ENCODE measurements at places on chromosomes 2 and 18.

DNA sequence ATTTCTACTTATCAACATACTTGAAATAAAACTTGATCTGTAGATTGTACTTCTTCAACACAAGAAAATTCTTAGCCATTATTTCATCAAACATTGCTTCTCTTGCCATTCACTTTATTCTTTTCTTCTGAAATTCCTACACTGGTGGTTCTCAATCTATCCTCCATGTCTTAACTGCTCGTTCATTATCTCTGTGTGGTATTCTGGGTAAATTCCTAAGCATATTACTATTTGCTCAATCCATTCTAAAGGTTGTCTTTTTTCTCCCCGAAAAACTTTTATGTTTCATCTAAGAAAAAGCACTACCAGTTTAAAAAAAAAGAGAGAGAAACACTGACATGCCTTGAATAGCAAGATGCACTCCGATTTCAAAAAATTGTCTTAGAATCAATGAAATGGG lies 18.0 kb downstream of the SP3 start:
- DNase-seq: no peak

DNA sequence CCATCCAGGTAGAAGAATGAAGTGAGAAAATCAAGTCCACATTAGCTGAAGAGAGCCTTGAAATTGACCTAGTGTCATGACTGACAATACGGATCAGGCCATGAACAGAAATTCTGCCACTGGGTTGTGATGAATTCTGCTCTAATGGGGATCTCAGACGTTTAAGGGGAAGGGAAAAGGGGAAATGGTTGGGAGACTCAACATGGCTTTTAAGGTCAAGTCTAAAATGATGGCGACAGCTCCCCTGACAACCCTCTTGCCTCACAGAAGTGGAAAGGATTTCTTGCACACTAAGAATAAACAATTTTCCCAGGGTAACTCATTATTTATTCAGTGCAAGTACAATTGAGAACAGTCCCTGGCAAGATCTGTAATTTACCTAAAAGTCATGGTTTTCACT lies 302.5 kb upstream of the ACVR2A start:
- no peak for DNase-seq

DNA sequence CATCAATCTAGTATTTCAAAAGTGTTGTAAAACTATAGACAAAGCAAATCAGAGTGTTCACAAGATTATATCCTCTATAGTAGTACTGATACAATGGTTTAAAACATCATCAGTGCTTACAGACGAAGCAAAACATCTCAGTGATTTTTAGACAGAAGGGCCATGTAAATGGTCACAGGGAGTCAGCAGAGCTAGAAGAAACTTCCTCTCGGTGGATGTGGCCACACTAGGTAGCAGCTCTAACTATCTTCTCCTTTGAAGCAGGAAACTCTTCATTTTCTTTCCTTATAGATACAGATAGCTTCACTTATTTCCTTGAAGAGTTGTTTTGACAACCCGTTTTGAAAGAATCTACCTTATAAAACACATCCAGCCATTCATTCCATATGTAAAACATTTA lies 80.4 kb upstream of the CD226 start:
- DNase-seq: no peak

- no peak for DNase-seq
These were observed 428.2 kb upstream of the KCNH7 start for GRCh38 chr2:163266772-163267171.

GRCh38 chr2:11342551-11343367 lies 1.7 kb downstream of the ROCK2 start:
- no peak for DNase-seq

- DNase-seq: no peak
These were observed 17.2 kb downstream of the KCTD18 start for GRCh38 chr2:200492656-200493055.

- no peak for DNase-seq
These were observed 594 bp upstream of the NGEF start for GRCh38 chr2:233013650-233014049.

DNA sequence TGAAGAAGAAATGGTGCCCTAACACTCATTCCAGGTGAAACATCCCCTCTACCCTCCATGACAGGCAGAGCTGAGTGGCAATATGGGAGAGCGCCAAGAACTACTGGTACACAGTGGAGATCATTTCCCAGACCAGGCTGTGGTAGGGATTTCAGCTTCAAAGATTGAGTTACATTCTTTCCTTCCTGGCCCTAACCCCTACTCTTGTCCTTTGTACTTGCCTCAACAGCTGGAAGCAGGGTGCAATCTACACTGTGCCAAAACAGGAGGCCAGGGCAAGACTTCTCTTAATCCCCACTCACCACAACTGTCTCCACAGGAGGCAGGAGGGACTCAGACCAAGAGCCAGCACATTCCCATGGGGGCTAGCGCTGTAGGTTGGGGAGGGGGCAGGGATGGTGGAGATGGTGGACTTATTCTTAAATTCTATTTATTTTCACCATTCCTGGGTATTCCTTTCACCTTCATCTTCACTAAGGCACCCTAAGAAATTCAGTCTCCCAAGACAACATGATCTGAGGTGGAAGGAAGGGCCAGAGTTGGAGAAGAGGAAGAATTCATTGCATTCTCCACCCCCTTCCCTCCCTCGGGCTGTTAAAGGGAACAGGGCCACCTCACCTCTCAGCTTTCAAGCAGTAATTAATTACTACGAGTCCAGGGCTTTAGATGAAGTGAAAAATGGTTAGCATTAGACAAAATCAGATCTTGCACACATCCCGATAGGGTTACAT lies 65.9 kb downstream of the AAK1 start:
- DNase-seq: no peak

- DNase-seq: no peak
These were observed 12.8 kb upstream of the ZNF521 start for GRCh38 chr18:25364732-25365131.

- no peak for DNase-seq
These were observed 29.1 kb downstream of the UXS1 start for GRCh38 chr2:106165029-106165428.

DNA sequence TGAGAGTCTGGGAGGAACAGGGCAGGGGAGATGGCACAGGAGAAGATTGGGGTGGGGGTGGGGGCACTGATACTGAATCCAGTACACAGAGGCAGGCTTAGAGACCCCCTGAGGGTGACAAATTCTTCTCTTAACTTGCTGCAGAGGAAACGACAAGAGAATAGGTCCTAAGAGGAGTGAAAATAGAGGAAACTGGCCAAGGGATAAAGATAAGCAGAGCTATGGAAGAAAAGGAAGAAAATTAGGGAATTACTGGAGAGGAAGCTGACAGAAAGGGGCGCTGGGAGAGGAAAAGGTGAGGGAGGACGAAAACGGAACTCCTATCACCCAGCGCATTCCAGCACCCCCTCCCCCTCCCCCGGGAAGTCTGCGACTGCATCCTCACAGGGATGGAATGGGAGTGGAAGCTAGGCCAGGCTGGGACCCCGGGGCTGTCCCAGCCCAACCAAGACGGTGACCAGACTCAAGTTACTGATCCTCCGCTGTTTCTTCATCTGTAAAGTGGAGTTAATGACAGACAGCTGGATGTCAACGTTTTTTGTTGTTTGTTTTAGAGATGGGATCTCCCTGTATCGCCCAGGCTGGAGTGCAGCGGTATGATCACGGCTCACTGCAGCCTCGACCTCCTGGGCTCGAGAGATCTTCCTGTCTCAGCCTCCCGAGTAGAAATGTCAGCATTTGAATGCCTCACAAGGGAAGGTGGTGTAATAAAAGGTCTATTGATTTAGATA lies 2.6 kb upstream of the EMX1 start:
- no peak for DNase-seq

GRCh38 chr2:60312618-60313017 lies 240.8 kb downstream of the BCL11A start:
- no peak for DNase-seq

DNA sequence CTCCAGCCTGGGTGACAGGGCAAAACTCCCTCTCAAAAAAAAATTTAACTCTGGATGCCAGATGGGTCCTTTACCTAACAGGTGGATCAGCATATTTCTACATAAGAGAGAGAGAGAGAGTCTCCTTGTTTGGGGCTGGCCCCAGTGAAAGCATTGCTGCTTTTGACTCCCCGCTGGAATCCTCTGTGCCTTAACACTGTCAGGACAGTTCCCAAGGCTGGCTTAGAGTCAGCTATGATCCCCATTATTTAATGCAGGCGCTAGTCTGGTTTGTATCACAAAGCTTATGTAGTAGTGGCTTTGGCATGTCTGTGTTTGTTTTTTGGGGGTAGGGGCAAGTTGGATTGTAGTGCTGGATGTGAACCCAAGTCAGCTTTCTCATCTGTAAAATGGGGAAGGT lies 9.4 kb downstream of the INPP4A start:
- no peak for DNase-seq

DNA sequence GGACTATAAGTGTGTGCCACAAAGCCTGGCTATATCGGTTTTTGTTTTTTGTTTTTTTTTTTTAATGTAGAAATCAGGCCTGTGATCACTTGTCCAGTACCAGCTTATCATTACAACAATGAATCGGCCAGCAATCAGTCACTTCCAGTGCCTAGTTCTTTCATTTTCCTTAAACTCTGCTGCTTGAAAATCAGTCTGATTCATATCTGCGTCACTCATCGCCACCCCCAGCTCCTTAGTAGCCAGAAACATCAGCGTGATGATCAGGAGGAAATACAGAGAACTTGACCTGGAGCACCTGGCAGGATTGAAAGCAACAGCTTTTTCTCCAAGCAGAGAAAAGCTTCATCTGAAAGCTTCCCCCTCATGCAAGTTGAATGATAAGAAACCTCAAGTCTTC lies 75.4 kb downstream of the SPTBN1 start:
- DNase-seq: no peak

GRCh38 chr2:46943881-46944798 lies 28.5 kb upstream of the MCFD2 start:
- DNase-seq: peak; percentile 51

- DNase-seq: no peak
These were observed 22.8 kb downstream of the CCNYL1 start for GRCh38 chr2:207734264-207734635.

GRCh38 chr2:24435391-24436316 lies 55.4 kb upstream of the NCOA1 start:
- no peak for DNase-seq

- no peak for DNase-seq
These were observed 27.3 kb upstream of the EVA1A start for GRCh38 chr2:75587954-75588587.

GRCh38 chr18:41818381-41819355 lies 136.4 kb upstream of the PIK3C3 start:
- DNase-seq: no peak

GRCh38 chr18:47283476-47283875 lies 32.0 kb upstream of the SKOR2 start:
- DNase-seq: no peak

DNA sequence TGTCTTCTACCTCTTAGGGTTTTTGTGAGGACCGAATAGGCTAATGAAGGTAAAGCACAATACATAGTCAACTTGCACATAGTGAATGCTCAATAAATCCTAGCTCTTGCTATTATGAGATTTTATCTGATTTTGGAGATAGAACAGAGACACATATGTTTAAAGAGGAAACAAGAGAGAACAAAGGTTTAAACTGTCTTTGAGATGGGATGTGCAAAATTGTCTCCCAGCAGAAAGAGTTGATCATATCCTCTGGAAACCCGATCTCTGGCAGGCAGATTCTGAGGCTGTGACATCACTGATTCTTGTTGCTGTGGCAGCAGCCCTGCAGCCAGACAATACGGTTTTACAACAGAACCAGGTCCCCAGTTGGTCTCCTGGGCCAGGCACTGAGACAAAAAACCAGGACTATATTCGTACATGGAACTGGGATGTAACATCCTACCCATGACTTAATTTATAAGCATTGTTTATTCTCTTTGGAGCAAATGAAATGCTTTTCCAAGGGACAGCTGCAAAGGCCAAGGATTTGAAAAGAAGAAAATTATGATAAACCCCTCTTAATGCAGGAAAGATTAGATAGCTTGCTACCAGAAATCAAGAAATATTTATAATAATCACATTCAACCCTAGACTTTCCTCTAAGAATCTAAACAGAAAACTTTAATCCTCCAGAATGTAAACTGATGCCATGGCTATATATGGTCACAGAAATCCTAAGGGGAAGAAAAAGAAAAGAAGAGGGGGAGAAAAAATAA lies 80.2 kb downstream of the SLC8A1 start:
- no peak for DNase-seq

GRCh38 chr2:64225491-64225890 lies 81.3 kb upstream of the PELI1 start:
- no peak for DNase-seq

GRCh38 chr2:171509945-171510731 lies 12.1 kb upstream of the CYBRD1 start:
- no peak for DNase-seq

- DNase-seq: no peak
These were observed 11.6 kb upstream of the FAHD2A start for GRCh38 chr2:95390881-95391321.

DNA sequence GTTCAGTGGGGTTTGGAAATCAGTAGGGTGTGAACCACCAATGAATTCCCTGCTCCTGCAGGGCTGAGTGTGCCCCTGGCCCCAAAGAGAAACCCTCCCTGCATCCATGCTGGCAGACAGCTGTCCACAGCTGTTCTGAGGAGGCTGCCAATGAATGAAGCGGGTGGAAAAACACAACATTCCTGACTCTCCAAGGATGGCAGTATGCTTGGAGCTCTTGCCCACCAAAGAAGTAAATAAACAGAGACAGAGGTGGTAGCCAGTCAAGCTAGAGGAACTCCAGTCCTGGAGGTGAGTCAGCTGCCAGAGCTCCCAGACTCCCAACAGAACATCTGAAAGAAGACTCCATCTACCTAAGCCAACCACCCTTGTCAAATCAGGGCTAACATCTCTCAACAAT lies 6.2 kb downstream of the ZBTB7C start:
- no peak for DNase-seq

GRCh38 chr2:240384711-240385450 lies 50.6 kb upstream of the GPC1 start:
- DNase-seq: no peak

DNA sequence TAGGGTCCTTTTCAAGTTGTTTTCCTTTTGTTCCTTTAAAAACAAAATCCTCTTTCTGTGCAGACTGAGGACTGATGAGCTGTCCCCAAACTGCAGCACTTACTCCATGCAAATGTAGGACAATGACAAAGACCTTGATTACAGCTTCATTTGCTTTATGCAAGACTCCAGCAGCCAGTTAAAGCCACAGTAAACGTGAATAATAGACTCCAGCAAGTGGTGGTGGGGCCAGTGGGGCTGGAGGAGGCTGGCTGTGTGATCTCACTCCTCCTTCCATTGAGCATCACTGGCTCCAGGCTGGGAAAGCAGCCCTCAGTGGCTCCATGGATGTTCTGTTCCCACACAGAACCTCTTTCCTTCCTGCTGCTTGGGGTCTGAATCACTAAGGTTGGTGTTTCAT lies 306.0 kb upstream of the CELF4 start:
- no peak for DNase-seq

DNA sequence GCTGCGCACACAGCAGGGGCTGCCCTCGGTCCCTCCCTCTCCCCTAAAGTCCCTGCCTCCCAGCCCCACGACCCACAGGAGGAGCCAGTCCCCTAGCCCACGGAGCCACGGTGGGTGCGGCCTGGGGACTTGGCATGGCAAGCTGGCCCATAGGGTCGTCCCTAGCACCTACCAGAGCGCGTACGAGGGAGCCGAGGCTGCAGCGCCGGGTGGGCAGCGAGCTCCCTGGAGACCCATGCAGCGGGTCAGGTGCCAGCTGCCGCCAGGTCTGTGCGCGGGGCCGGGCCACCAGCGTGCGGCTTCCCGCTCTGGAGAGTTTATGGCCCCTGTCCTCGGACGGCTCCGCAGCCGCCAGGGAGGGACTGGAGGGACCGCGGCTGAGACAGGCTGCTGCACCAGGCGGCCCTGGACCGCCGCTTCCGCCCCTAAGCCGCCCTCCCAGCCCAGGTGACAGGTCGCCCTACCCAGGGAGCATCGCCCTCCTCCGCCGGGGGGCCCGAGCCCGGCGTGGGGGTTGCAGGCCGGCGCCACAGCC lies 273.6 kb downstream of the CCDC74A start:
- no peak for DNase-seq
